Glomerular endothelial cell (primary cell): ENCODE measurements at places on chromosomes 5 and 9.

DNA sequence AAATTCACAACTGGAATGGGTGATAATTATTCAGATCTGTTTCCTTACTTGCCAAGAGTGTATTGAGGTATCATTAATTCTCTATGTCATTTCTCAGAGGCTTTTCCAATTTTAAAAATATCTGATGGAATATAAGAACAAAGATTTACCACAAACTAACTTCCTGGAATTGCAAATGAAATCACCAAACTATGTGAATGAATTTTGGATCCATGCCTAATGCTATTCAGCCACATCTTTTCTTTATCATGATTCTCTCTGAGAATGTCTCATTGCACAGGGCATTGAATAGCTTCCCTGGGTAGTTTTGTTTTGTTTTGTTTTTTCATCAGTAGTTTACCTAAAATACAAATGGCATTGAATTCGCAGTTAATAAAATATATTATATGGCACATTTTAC lies 146.9 kb upstream of the FBN2 start:
- no peak for DNase-seq

GRCh38 chr5:77748160-77748559 lies 28.0 kb downstream of the TBCA start:
- no peak for DNase-seq

- DNase-seq = no peak
These were observed 182.3 kb downstream of the MELK start for GRCh38 chr9:36755019-36755418.

GRCh38 chr5:53407373-53407772 lies 73.1 kb upstream of the FST start:
- DNase-seq = no peak

DNA sequence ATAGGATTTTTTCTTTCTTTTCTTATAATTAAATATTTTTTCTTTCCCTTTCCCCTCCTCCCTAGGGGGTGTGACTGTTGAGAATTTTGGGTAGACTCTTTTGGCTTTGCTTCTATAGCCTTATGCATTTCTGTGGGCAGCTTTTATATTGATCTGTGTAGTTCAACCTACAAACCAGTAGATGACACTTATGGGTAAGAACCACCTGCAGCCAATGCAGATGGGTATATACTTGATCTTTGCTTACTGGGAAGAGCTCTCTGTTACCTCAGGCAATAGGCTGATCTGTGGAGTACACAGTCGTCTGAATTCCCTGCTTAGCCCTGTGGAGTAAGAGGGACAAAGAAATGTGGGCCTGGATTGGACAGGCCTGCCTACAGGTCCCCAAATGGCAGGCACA lies 102.7 kb upstream of the STARD4 start:
- DNase-seq = no peak

DNA sequence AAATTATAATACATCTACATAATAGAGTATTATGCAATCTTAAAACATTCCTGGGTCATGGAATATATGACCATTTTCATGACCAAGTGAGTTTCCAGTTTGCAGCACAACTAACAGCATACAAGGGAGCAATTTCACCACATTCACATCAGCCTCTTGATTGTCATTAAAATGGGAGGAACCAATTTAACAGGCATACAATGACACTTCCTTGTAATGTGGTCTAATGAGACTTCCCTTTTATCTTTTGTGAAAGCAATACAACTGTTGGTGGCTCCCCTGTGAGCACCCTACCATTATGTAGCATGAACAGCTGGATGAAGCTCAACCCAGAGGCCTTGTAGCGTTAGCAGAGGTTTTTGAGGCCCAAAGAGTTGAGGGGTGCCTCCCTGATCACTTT lies 13.6 kb upstream of the TMOD1 start:
- DNase-seq = no peak

DNA sequence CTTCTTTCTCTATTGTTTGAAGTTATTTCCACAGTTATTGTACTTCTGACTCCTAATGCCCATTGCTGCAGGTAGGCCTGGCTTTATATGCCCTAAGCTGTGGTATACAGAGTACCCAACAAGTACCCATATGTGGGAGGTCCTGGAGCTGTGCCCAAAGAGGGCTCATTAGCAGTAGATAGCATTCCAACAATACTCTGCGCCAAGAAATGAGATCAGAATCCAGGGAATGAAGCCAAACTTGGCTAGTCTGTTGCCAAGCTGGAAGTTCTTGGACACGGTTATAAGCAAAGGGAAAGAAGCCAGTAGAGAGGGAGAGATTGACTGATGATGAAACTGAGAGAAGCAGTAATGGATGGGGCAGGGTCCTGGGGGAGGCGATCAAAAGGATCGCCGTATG lies 29.7 kb upstream of the FAM169A start:
- DNase-seq = no peak

DNA sequence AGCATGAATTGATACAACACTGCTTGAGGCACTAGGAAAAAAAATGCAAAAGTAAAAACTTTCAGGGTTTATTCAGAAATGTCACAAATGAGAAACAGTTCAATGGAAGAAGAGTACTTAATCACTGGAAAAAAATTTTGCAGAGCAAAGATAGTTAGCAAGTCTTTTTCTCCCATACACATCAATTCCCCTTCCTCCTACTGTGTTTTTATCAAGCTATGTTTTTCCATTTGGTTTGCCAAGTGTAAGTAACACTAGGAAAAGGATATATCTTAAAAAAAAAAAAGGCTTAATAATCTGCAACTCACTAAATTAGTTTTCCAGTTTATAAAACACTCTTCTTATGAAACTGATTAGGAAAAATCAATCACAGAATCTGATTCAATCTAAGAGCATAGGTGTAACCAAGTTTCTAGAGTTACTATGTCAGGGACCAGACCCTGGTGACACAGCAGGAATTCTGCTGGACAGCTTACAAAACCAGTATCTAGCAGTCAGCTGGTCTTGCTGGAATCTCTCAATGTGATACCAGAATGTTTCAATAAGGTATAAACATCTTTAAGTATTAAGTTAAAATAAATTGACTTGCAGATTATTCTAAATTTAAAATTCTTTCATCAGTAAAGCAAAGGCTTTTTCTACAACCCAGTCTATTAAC lies 34.7 kb downstream of the RNF145 start:
- DNase-seq = no peak

GRCh38 chr5:138654281-138654867 lies 79.2 kb upstream of the HSPA9 start:
- no peak for DNase-seq
